ENCODE measurements at places on chromosomes 2 and 18.

GRCh38 chr2:159963700-159964099, 98.7 kb downstream of the PLA2R1 start:
- DNase-seq, result no peak

GRCh38 chr2:47907039-47907781, 912 bp upstream of the FBXO11 start:
- no peak for DNase-seq

- DNase-seq, result no peak
These were observed 617.4 kb upstream of the POU3F3 start for GRCh38 chr2:104236491-104236890.

DNA sequence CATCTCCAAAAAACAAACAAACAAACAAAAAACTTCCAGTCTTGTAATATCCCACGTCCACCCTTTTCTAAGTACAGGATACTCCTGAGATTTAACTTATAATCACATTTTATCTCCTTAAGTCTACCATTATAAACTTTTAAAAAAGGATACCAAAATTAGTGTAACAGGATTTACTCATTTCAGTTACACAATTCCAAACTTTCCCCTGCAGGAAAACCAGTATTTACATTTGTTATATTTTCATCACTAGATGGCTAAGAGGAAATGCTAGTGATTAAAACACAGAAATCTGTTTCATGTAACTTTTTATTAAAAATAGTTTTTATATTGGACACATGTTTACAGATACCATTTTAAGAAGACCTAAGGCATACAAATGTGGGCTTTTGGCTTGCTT, 27.5 kb downstream of the CFAP36 start:
- no peak for DNase-seq

All from stimulated activated CD8-positive, alpha-beta memory T cell treated with anti-CD3 and anti-CD28 coated beads, Interleukin-4, amount 100 ng/mL, for 1 hour (primary cell).